ENCODE measurements at places on chromosomes 13 and 19.

DNA sequence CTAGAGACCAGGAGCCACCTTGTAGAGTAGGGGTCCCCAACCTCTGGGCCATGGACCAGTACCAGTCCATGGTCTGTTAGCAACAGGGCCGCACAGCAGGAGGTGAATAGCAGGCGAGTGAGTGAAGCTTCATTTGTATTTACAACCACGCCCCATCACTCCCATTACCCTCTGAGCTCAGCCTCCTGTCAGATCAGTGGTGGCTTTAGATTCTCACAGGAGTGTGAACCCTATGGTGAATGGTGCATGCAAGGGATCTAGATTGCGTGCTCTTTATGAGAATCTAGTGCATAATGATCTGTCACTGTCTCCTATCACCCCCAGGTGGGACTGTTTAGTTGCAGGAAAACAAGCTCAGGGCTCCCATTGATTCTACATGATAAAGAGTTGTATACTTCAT is 303.6 kb downstream of the KCNRG start:
- DNase-seq: no peak

DNA sequence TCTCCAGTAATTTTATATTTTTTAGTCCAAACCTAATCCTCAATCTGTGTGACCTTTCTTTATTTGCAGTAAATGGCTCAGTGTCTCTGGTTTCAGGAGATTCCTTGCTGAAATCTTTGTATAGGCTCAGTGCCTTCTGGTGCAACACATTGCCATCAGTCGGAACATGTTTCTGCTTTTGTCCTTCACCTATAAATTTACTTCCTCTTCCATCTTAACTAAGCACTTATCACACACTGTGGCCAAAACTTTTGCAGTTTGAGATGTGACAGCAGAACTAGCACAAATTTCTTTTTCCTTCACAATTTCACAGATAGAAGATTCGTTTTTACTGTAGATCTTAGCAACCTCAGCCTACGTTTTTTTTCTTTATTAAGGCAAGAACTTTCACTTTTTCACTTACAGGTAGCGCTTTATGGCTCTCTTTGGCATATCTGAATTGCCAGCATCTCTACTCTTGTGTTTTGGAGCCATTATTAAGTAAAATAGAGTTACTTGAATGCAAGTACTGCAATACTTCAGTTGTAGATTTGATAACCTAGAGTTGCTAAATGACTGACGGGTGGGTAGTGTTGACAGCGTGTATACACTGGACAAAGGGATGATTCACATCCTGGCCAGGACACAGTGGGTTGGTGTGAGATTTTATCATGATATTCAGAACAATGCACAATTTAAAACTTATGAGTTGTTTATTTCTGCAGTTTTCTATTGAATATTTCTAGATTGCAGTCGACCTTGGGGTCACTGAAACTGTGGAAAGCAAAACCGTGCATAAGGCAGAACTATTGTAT is 44.3 kb downstream of the NDFIP2 start:
- DNase-seq: no peak

GRCh38 chr13:105139380-105140285 is 1395.8 kb downstream of the EFNB2 start:
- DNase-seq: peak; percentile 41

DNA sequence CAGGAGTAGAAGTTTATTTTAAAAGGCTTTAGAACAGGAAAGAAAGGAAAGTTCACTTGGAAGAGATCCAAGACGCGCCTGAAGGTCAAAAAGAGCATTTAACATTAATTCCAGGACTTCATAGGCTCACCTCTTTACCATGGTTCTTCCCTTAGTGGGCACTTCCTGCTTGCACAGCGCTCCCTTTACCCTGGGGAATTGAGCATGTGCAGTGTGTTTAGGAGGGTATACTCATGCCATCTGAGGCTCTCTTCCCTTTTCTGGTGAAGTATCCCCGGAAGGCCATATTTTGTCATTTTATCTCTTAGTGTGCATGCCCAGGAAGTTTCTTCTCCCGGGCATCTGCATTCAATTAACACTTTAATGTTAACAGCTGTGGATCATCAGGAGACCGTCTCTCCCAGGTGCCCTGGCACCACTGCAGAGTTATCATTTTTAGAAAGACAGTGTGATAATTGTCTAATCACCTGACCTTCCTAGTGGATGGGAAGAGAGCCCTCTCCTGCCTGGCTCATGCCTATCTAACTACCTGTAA is 66.1 kb upstream of the ABCC4 start:
- no peak for DNase-seq

GRCh38 chr13:33761740-33762139 is 56.2 kb upstream of the RFC3 start:
- no peak for DNase-seq

DNA sequence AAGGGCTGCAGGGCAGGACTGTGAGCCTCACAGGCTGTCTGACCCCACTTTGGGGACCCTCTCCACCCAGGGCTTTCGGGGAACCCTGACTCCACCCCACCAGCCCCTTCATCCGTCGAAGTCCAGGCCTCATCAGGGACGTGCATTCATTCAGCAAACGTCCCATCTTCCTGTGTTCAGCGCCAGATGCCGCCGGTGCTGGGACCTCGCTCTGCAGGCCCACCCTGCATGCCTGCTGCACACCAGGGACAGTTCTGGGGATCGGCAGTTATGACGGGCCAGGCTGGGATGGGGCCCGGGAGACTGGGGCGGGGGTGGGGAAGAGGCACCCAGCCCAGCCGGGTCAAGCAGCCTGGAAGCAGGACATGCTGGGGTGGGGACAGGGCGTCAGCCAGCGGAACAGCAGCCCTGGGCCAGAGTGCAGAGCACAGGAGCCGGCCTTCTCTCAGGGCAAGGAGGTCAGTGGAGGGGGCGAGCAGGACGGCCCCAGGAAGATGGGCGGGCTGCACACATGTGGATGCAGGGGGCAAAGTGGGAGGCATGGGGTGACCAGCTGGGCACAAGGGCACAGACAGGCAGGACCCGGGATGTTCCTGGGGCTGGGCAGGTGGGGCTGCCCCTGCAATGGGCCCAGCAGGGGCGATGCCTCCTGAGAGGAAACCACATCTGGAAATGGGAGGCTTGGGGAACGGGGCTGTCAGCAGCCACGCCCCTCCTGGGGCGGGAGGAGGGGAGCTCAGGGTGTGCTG is 5.1 kb downstream of the GAMT start:
- DNase-seq: no peak

DNA sequence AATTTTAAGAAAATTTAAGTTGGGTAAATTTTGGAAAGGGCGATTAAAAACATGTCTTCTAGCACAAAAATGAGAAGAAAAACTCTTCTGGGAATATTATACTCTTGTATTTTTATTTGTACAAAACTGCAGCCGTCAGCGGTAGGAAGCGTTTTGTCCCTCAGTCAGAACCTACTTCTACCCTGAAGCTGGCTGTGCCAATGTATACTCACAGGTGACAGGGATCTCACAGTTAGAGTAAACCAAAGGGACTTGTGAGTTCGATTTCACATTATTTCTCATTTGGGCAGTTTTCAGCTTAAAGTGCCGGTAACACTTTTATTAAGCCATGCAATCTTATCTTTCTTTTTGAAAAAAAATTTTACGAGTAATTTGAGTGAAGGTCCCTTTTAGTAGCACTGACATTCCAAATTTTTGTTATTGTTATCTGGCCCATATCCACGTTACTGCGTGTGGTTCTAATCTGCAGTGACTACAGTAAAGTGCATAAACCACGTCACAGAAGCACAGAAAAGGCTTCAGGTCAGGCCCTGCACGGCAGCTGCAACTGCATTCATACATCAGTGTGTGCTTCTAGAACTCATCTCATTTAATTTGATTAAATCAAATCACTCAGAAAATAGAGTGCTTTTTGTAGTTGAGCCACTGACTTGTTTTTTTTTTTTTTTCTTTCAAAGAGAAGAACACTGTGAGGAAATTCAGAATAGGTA is 387.3 kb downstream of the LIG4 start:
- DNase-seq: no peak

- no peak for DNase-seq
Measured at GRCh38 chr13:101757446-101758039, 305.1 kb downstream of the ITGBL1 start.

GRCh38 chr19:1947651-1948209 is 6.8 kb downstream of the CSNK1G2 start:
- no peak for DNase-seq

DNA sequence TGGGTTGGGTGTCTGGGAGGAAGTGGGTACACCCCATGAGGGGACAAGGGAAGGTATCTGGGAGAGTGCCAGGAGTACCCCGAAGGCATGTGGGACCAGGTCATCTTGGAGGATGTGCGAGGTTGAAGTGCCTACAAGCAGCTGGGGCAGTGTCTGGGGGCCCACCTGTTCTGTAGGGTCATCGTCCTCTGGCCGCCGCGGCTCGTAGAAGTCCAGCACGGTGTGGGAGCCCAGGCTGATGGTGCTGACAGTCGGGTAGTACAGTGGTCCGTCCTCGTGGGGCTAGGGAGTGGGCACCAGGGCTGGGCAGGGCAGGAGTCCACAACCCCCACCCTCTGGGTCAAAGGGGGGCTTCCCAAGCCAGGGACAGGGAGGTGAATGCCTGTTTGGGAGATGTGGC is 1.8 kb upstream of the SYNE4 start:
- no peak for DNase-seq

Data from stimulated activated CD4-positive, alpha-beta T cell treated with anti-CD3 and anti-CD28 coated beads, Interleukin-15, amount 100 ng/mL, for 48 hours (primary cell).